ENCODE measurements at places on chromosomes 16 and 17.

DNA sequence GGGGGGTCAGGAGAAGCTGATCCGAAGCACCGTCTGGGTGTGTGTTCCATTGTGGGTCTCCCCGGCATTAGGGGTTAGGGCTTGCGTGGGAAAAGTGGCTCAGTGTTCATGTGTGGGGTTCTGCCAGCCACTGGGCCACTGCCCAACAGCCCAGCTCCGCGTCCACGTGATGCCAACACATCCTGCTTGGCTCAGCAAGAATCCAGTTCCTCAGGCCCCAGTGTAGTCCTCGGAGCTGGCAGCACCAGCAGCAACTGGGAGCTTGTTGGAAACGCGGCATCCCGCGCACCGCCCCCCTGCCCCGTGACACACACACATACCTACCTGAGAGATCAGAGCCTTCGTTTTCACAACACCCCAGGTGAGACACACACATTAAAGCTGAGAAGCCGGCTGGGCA is 18.9 kb downstream of the LGALS9 start:
- DNase-seq = no peak

DNA sequence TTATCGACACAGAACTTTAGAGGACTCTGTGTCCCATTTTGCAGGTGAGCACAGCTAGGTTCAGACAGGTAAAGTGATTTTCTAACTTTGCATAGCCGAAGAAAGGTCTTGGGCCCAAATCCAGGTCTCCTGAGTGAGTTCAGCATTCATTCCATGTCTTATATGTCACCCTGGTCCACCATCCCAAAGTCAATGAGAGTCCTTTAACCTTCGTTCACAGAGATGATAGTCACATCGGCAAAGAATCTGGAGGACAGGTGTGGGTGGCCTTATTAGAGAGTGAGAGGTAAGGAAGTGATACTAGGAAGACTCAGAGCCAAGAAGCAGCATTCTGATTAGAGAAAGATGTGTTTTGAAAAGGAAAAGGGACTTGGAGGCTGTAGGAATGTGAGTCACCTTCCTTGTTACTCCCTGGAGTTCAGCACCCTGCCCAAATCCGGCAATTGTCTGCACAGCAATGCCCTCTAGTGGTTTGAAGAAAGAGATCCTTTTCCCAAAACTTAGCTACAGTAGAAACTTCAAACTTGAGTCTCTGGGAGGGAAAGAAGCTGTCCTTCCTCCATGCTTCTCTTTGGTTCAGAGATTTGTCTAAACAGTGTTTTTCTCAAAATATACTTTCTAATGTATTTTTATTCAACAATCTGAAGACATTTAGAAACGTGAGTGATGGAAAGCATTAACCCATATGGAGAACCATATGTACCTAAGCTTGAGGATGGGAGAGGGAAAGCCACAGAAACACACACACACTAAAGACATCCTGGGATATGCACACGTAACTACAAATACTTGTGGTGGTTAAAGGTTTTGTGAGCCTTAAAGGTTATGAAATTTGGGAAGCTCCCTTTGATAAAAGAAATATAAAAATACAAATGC is 96.4 kb upstream of the SHISA6 start:
- DNase-seq = peak; percentile 45

- DNase-seq = no peak
Measured at GRCh38 chr16:77636615-77637014, 85.7 kb upstream of the NUDT7 start.

GRCh38 chr16:70630960-70631745 is 15.2 kb upstream of the IL34 start:
- no peak for DNase-seq

- DNase-seq = no peak
Measured at GRCh38 chr16:29959293-29959692, 2.6 kb upstream of the TMEM219 start.

DNA sequence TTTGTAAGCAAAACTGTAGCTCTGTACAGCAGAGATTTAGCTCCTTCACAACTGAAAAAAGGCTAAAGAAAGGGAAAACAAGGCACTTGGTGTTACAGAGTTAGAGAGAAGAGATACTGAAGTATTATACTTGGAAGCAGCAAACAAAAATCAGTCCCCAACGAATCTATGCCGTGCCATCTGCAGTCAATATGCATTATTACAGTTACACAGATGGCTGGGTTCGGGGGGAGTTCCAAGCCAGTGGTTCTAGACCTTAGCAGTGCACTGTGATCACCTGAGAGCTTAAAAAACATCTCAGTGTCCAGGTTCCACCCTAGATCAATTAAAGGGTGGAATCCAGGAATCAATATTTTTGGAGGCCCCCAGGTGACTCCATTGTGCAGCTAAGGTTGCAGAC is 489.9 kb downstream of the SHISA9 start:
- no peak for DNase-seq

GRCh38 chr16:71542377-71542776 is 16.2 kb downstream of the CHST4 start:
- DNase-seq = peak; percentile 30

- DNase-seq = no peak
Measured at GRCh38 chr17:2876467-2876866, 80.2 kb downstream of the RAP1GAP2 start.

DNA sequence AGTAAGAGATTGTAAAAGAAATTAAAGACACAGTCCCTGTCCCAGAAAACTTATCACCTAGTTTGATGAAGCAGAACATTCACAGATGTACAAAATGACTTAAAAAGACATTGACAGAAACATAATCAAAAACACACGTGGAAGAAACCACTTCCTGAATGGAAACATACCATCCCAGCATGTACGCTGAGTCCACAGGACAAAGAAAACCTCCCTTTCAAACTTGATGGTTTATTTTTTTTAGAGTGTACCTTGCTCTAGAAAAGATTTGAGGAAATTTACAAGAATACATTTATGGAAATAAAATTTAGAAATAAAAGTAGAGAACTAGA is 140.9 kb downstream of the PMP22 start:
- no peak for DNase-seq

DNA sequence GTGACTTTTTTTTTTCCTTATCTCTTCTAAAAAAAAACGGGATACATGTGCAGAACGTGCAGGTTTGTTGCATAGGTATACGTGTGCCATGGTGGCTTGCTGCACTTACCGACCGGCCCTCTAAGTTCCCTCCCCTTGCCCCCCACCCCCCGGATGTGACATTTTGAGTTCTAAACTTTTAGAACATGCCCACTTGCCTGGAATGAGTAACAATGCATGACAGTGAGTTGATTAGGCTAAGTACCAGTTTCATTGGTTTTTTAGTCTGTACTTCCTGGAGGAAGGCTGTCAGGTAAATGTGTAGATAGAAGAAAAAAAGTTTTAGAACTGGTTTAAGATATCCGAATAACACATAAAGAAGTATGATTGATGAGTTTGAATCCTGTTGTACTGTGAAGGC is 4.0 kb downstream of the BPTF start:
- DNase-seq = no peak

DNA sequence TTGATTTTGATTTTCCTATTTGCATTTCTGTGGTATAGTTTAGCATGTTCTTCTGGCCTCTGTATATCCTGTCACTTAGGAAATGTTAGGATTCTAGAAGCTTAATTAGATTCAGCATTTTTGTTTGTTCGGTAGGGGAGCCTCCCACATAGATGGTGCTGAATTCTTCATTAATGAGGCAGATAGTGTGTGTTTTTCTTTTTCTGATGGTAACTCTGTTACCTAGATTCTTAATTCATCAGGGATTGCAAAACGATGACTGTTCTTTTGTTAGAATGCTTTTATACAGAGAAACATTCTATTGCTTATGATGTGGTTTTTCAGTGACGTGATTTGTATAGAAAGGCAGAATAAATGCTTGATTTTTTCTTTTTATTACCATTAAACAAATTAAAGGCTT is 19.0 kb downstream of the BANP start:
- peak; percentile 61 for DNase-seq

- peak; percentile 43 for DNase-seq
Measured at GRCh38 chr16:21277927-21278706, at the start of gene CRYM. Gene CRYM, minus strand, starts transcription at chr16:21278290. Its CDS starts 39 bp downstream, at chr16:21278251.

- no peak for DNase-seq
Measured at GRCh38 chr16:4015275-4016004, 100.8 kb downstream of the ADCY9 start.

GRCh38 chr16:56357241-56357764 is 68.0 kb downstream of the AMFR start:
- peak; percentile 56 for DNase-seq

GRCh38 chr16:77680496-77680895 is 41.8 kb upstream of the NUDT7 start:
- no peak for DNase-seq

GRCh38 chr17:43349142-43349541 is 49.7 kb upstream of the ARL4D start:
- no peak for DNase-seq

DNA sequence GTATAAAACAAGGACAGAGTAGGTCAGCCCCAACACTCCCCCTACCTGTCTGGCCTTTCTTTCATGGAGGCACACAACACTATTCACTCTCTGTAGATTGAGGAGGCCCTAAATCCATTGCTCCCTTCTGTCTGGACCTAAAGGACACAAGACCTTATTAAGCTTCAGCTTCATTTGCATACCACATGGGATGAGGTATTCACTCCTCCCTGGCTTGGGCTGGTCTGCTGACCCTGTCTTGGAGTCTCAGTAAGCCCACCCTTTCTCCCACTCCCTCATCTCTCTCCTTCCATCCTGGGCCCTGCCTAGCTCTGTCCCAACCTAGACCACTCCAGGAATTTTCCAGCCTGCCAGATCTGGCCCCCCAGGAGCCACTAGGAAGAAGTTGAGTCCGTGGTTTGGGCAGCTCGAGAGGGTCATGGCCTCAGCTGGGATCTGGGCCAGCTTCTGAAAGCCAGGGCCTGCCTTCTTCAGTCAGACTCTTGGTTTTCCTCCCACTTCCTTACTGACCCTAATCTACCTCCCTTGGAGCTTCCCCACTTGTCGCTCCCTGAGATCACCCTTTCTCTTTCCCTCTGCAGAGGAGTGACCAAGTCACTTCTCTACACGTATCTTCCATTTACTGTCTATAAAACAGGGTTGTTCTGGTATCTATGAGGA is 6.5 kb upstream of the LLGL1 start:
- peak; percentile 37 for DNase-seq

DNA sequence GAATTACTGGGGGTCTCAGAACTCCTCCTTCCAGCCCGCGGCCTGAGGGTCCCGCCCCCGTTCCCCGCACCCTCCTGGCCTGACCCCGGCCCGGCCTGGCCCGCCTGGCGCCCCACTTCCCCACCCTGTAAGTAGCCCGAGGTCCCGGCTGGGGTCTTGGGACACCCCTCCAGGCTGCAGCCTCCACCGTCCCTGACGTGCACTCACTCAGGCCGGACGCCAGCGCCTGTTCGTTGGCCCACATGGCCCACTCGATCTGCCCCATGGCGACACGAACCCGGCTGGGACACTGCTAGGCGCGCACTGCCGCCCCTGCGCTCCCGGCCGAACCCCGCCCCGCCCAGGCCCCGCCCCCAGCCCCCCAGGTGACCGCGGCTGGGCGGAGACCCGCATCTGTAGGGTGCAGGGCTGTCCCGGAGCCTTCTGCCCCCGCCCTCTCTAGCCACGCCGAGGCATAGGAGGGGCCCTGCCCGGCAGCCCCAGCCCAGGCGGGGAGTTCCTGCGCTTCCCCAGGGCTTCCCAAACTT is at the start of gene CYBA:
Gene CYBA, minus strand, starts transcription at position 305 of the 527 bp plus-strand sequence. Its CDS starts 40 bp downstream, at position 265.
- peak; percentile 71 for DNase-seq

DNA sequence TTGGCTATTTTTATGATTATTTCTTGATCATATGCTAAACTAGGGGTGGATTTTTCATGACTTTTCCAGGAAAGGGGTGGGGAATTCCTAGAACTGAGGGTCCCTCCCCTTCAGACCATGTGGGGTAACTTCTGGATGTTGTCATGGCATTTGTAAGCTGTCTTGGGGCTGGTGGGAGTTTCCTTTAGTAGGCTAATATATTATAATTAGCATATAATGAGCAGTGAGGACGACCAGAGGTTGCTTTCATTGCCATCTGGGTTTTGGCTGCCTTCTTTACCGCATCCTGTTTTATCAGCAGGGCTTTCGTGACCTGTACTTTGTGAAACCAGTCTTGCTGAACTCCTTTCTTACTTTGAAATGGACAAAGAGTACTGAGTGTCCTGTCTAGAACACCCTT is 40.4 kb upstream of the ABCA5 start:
- DNase-seq = peak; percentile 3

- DNase-seq = no peak
Measured at GRCh38 chr16:56203052-56203451, 11.8 kb downstream of the GNAO1 start.

- no peak for DNase-seq
Measured at GRCh38 chr17:537133-537532, 177.5 kb downstream of the VPS53 start.

- no peak for DNase-seq
Measured at GRCh38 chr16:28098171-28098958, 34.9 kb upstream of the GSG1L start.

DNA sequence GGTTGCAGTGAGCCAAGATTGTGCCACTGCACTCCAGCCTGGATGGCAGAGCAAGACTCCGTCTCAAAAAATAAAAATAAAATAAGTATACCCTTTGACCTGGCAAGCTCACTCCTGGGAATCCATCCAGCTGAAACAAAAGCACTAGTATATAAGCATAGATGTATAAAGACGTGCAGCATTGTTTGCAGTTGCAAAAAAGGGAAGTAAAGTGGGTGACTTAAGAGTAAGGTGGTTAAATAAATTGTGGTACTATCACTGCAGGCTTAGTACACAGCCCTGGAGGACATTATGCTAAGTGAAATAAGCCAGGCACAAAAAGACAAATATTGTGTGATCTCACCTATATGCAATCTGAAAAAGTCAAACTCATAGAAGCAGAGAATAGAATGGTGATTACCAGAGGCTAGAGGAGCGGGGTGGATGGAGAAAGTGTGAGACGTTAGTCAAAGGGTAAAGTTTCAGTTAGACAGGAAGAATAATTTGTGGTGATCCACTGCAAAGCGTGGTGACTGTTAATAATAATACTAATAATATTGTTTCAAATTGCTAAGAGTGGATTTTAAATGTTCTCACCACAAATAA is 113.0 kb downstream of the MYO1D start:
- no peak for DNase-seq

- DNase-seq = no peak
Measured at GRCh38 chr16:29814592-29814991, 1.4 kb upstream of the PAGR1 start.

DNA sequence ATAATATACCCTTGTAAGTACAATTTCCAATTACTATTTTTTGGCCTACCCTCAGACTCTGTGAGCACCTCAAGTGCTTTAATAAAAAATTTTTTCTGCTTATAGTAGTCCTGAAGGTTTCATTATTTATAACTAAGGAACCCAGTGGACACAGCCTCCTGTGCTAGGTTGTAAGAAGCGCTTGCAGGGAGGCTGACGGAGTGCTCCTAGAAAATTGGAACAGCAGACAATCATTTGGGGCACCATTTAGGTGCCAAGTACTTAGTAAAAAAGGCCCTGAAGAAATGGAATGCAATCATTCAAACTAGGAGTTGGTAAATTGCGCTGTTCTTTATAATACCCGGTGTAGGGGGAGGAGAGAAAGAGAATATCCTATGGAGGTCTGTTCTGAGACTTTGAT is 19.8 kb downstream of the CA10 start:
- no peak for DNase-seq

GRCh38 chr16:57413733-57414132 is 9.2 kb downstream of the CCL17 start:
- no peak for DNase-seq

- DNase-seq = no peak
Measured at GRCh38 chr16:61165797-61166196, 870.4 kb downstream of the CDH8 start.

Data from cardiac fibroblast (primary cell).